ENCODE measurements at places on chromosomes 6 and 20.

- DNase-seq, result no peak
Observed at GRCh38 chr6:38086346-38086745, 266.8 kb downstream of the ZFAND3 start.

DNA sequence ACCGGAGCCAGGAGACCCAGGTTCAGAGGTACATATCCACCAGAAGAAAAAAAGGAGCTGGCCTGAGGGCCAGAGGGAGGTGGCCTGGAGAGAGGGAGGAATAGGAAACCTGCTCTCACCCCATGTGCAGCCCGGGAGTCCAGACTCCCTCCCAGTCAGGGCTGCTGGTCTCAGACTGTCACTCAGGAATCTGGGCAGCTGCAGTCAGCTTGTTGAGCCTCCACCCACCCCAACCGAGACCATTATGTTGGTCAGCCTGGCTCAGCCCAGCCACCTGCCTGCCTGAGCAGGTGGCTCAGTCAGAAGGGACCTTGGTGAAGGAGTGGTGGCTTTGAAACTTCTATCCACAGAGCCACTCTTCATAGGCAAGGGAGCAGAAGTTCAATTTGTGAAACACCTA, 53.3 kb upstream of the EPB41L1 start:
- no peak for DNase-seq

GRCh38 chr6:127725821-127726220, 148.8 kb downstream of the C6orf58 start:
- DNase-seq, result no peak

DNA sequence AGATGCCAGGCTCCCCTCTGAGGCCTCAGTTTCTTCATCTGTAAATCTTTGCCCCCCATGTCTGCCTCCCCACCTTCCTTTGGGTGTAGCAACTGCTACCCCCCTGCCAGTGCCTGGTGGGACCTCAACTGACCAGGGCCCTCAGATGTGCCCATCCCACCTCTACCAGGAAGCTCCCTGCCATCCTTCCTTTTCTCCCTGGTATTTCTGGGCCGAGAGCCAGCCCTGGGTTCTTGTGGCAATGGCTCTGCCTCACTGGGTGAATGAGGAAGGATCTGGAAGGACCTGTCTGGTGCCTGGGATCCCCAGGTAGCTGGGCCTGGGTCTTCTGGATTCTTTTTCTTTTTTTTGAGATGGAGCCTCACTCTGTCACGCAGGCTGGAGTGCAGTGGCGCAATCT, 141.1 kb upstream of the RNF24 start:
- no peak for DNase-seq

- no peak for DNase-seq
Observed at GRCh38 chr20:62387219-62387913, 463 bp downstream of the RPS21 start.

GRCh38 chr6:141484711-141485110, 648.0 kb upstream of the GJE1 start:
- no peak for DNase-seq

DNA sequence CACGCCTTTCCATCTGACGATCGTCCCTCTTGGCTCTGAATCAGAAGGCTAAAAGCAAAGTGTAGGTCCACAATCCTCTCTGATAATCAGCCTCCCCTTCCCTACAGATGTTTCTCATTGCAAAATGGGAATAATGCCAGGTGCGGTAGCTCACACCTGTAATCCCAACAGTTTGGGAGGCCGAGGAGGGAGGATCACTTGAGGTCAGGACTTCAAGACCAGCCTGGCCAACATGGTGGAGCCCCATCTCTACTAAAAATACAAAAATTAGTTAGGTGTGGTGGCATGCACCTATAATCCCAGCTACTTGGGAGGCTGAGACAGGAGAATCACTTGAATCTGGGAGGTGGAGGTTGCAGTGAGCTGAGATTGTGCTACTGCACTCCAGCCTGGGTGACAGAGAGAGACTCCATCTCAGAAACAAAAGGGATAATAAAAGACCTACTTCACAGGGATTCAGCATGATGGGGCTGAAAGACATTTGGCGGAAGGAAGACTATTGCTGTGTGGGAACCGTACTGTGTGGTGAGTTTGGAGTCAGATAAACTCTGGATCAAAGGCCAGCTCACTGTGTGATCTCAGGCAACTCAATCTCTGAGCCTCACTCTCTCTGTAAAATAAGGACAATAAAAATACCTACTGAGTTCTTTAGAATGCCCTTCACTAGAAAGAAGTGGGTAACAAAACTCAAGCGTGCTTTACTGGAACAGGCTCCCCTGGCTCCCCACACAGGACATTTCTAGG, 15.9 kb upstream of the SLC9A8 start:
- no peak for DNase-seq

DNA sequence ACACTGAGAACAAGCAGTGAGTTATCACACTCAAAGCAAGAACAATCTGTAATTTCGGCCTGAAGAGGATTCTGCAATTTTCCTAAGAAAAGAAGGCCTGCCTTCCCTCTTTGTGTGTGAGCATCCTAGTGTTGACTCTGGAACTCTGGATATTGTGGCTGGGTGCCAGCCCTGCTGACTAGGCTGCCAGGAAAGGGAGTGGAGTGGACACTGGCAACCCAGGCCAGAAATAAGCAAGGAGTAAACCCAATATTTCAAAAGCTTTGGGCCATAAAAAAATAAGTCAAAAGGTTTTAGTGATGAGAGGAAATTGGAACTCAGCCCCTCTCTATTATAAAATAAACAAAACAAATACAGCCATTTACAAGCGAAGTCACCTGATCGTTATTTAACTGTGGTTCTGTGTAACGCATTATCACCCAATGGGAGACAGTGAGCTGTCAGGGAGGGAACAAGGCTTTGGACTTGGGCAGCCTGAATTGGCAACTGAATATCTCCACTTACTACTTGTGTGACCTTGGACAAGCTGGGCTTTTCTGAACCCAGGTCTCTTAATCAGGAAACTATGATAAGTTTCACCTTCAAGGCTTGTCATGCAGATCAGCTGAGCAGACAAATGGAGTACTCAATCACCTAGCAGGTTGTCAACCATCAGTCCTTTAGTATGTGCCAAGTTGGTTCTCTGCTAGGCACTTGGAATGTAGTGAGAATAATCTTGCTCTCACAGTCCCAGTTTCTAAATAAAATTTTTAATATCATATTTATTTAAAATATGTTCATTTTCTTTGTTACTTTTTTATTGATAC, 196.2 kb downstream of the PAX1 start:
- no peak for DNase-seq

- no peak for DNase-seq
Observed at GRCh38 chr6:89360415-89360999, 8.0 kb upstream of the UBE2J1 start.

DNA sequence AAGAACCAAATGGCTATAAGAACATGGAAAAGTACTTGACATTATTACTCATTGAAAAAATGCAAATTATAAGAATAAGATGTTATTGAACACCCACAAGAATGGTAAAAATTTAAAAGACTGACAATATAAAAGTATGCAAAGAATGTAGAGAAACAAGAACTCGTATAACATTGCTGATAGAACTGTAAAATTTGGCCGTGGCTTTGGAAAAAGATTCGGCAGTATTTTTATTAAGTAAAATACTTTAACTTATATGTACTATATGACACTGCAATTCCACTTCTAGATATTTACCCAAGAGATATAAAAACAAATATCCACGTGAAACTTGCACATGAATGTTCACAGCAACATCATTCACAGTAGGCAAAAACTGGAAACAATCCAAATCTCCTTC, 239.2 kb downstream of the TPBG start:
- no peak for DNase-seq

DNA sequence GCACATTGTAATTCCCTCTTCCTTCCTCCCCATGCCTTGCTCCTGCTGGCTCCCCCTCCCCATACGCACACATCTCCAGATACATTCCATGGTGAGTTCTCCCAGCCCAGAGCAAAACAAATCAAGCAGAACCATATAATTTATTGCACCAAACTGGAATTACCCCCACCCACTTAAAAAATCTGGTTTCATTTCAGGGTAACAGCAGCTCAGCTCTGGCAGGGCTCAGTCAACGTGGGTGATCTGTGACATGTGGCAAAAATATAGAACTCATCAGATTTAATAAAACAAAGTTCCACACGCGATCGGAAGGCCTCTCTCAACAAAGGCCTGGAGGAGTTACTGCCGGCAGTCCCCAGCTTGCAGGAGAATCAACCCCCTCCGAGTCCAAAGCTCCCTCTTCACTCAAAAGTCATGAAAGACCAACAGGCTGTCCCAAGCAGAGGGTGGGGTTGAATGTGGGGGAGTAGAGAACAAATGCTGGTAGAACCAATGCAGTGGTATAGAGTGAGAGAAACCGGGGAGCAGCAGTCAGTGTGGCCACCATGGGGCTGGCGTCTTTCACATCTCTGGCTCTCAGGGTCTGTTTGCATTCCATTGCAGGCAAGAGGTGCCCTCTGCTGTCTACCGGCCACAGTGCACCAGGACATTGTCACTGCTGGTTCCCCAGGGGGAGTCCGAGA, 323.3 kb upstream of the NT5E start:
- DNase-seq, result no peak

- DNase-seq, result no peak
Observed at GRCh38 chr6:168715643-168716481, 274.9 kb downstream of the SMOC2 start.

- no peak for DNase-seq
Observed at GRCh38 chr6:162917506-162917905, 189.7 kb downstream of the PACRG start.

DNA sequence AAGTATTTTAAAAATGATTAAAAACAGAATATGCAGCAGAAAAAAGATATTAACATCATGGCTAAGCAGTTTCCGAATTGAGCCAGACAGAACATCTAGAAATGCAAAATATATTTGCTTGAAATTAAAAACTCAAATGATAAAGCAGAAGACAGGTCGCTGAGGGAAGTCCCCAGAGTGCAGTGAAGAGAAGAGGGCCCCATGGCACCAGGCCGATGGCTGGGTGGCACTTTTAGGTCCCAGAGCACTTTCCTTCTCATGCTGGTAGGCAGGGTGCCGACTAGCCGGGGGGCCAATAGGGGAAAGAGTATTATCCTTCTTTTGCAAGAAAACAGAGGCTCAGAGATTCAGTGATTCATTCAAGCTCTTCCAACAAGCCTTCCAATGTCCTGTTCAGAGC, 58.9 kb downstream of the MYH7B start:
- DNase-seq, result no peak

DNA sequence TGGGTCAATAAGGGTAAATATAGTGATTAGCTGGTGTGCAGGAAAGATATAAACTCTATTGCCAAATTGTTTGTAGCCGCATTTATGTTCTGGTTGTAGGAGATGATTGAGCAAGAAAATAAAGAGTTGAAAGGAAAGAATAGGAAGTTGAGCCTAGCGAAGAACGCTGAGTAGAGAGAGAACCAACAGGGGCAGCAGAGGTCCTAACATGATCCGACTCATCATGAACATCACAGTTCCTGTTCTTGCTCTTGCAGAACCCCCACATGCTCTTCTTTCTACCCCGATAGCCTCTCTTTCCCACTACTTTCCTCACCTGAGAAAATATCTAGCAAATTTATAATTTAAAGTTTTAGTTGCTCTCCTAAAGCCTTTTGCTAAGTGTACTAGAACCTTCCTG, 9.9 kb upstream of the ID4 start:
- DNase-seq, result no peak

DNA sequence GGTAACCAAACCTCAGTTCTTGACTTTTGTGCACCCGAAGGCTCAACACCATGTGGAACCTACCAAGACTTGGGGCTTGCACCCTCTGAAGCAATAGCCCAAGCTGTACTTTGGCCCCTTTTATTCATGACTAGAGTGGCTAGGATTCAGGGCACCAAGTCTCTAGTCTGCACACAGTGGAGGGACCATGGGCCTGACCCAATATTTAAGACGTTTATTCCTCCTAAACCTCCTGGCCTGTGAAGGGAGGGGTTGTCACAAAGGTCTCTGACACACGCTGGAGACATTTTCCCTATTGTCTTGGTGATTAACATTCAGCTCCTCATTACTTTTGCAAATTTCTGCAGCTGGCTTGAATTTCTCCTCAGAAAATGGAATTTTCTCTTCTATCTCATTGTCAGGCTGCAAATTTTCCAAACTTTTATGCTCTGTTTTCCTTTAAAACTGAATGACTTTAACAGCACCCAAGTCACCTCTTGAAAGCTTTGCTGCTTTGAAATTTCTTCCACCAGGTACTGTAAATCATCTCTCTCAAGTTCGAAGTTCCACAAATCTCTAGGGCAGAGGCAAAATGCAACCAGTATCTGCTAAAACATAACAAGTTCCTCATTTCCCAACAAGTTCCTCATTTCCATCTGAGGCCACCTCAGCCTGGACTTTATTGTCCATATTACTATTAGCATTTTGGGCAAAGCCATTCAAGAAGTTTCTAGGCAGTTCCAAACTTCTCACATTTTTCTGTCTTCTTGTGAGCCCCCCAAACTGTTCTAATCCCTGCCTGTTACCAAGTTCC, 481.4 kb upstream of the BTBD3 start:
- no peak for DNase-seq

- DNase-seq, result no peak
Observed at GRCh38 chr20:46058599-46059281, 29.7 kb downstream of the SLC12A5 start.

- DNase-seq, result no peak
Observed at GRCh38 chr6:41161851-41162552, 914 bp downstream of the TREM2 start.

DNA sequence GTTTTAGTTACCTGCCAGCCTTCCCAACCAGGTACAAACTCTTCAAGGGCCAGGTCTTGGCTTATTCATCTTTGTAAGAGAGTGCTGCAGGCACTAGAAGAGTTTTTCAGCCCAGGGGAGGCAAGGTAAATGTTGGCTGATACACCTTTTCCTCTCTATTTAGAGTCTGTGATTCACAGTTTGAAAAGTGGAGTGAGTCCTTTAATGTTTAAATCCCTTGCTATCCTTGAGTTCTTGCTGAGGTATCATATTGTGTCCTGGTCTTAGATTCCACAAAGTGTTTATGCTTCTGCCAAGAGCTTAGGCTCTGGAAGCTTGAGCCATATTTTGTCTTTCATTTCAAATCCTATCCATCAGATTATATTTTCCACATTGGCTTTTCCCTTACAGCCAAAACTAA, 52.8 kb upstream of the CITED2 start:
- DNase-seq, result no peak
